ENCODE measurements at places on chromosomes 3 and 15.

GRCh38 chr15:91186904-91187656 lies 87.0 kb downstream of the SV2B start:
- no peak for DNase-seq

DNA sequence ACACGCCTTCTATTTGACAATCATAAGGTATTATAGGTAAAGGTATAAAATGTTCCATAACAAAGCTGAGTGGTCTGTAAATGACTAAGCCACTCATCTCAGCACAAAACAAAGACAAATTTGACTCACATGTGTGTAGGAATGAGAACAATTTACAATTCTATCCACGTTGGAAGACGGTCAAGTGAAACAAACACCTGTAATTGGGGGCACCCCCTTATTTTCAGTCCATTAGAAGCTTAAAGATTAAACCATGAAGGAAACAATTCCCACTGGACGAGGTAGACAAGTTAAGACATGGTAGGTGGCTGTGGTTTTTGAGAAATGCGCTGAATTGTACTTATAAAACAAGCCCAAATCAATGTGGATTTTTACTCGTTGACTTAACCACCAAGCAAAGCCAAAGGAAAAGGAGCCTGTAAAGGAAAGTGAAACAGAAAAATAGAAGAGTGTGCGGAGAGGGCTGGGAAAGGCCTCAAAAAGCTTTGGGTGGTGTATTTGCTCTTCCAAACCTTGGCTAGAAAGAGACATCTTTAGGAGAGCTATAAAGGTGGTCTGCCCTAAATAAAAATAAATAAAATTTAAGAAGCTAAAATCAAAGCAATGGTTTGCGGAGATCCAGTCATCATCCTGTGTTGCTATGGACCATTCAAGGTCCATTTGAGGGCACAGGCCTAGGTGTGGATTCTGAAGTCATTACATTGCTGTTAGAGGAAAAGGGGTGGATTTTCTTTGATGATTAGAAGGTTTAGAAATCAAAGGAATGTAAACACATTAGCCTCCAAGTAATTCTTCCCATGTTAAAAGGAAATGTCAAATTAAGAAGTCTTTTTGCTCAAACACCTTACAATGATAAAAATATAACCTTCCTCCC lies 135.0 kb downstream of the TFG start:
- no peak for DNase-seq

GRCh38 chr3:115287198-115287597 lies 140.1 kb upstream of the ZBTB20 start:
- DNase-seq, result no peak

DNA sequence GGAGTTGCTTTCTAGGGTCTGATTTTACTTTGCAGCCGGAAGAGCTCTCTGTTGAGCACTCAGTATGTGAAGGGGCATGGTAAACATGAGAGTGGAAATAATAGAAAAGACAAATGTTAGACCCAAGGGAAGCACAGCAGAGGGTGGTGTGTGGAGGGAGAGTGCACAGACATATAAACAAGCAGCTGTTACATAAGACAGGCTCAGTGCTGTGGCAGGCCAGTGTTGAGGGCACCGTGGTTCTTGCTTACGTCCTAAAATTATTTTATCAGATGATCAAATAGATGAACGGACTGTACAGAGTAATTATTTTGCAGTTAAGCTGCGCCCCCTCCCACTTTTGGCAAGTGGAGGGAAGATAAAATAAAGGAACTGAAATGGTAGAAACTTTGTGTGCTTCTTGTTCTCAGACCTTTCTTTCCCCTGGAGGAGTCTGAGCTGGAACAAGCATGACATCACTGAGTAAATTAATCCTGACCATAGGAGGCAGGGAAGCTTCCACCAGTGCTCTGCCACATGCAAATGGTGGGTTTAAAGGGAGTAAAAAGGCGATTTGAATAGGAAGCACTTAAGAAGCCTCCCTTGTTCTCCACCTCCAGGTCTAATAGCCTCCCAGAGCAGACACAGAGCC lies 205.6 kb downstream of the IL20RB start:
- peak; percentile 17 for DNase-seq

- no peak for DNase-seq
These were observed 94.3 kb upstream of the C3orf80 start for GRCh38 chr3:160130950-160131349.

DNA sequence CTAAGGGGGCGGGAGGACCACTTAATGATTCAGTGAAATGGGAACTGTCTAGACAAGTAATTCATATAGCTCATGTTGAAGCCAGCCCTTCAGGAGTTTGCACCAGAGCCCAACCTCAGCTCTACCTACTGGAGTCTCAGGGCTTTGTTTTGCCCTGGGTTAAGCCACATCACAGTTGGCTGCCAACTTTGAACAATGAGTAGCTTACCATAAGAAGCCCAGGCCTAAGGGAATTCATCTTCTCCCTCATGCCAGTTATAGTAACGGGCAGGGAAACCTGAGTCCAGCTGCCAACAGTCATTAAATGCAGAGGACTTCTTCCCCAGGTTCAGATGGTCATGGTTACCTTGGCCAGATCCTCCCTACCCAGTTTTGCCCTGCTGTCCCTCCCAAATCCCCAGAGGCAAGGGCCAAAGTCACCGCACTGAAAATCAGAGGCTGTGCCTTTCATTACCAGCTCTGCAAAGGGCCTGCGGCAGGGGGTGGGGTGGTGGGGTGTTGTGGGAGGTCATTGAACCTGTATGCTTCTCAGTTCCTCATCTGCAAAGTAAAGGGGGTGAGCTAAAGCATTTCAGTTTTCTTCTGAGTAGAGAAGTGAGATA lies 302.2 kb upstream of the NR2E3 start:
- DNase-seq, result no peak

GRCh38 chr15:96184297-96184696 lies 146.2 kb upstream of the NR2F2 start:
- DNase-seq, result no peak

DNA sequence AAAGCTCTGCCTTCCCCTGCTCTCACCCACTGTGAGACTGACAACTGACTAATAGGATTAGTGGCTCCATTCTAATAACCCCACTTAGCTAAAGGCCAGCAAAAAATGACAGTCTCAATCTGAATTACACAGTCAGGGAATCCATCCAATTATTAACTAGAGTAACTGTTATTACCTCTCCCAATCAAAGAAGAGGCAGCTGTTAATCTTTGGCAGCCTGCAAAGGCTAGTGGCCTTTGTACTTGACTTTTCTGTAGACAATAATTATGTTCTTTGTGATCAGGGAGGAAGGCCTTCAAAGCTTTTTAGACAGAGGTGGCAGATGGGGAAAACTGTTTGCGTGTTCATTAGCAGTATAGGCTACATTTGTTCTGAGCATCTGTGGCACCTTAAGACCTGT lies 177.7 kb downstream of the ISL2 start:
- no peak for DNase-seq

DNA sequence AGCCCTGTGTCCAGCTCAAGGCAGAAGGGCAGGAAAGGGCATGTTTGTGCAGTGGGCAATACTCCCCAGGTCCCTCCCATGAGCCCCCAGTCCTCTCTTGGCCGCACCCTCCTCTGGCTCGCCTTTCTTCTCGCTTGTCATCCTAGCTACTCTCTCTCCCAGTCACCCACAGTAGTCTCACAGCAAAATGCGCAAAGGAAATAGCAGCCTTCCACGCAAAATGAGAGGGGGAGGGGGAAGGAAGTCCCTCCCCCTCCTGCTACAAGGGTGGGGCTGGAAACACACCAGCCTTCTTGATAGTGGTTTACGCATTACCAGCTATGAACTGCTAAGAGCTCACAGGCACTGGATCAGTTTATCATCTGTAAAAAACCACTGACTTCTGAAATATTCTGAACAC lies 83.8 kb downstream of the GADL1 start:
- DNase-seq, result no peak

- no peak for DNase-seq
These were observed 253.4 kb downstream of the LPP start for GRCh38 chr3:188407158-188407880.

GRCh38 chr15:39730552-39730951 lies 52.1 kb downstream of the FSIP1 start:
- DNase-seq, result no peak

DNA sequence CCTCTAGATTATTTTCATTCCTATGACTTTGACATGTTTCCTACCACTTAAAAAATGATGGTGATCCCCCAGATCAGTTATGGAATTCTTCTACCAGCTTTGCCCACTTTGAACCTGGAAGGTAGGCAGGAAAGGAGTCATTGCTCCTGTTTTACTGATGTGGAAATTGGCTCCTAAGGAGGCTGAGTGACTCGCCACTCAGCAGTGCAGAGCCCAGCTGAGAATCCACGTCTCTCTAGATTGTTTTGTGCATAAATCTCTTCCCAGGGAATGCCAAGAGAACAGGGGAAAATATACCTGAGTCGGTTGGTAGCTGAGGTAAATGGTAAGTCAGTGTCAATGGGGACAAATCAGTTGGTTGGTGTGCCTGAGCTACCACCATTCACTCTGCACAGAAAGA lies 4.7 kb downstream of the LTF start:
- DNase-seq, result no peak

DNA sequence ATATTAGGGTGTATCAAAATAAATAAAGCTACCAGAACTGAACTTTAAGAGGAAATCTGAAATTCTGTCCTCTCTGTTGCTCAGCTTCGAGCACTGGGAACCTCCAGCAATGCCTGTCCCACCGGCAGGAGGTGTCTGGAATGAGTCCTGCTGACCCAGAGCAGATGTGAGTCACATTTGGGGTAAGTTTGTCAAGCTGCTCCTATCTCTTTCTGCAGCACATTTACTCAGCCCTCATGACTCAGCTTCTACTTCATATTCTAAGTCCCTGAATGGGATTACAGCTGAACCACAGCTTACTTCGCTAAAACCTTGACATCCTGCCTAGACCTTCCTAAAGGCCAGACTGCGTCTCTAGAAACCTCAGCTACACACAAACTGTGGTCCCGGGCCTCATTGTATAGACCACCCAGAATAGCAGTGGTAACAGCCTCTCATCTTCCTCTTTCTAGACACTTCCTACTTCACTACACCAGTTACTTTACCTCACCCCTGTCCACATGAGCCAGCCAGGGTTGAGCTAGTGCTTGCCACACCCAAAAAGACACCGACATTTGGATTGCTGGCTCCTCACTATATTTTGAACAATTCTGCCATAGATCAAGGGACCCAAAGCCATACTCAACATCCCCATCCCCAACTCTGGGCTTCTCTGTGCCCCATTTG lies 109.6 kb upstream of the TMCO5A start:
- DNase-seq, result no peak

DNA sequence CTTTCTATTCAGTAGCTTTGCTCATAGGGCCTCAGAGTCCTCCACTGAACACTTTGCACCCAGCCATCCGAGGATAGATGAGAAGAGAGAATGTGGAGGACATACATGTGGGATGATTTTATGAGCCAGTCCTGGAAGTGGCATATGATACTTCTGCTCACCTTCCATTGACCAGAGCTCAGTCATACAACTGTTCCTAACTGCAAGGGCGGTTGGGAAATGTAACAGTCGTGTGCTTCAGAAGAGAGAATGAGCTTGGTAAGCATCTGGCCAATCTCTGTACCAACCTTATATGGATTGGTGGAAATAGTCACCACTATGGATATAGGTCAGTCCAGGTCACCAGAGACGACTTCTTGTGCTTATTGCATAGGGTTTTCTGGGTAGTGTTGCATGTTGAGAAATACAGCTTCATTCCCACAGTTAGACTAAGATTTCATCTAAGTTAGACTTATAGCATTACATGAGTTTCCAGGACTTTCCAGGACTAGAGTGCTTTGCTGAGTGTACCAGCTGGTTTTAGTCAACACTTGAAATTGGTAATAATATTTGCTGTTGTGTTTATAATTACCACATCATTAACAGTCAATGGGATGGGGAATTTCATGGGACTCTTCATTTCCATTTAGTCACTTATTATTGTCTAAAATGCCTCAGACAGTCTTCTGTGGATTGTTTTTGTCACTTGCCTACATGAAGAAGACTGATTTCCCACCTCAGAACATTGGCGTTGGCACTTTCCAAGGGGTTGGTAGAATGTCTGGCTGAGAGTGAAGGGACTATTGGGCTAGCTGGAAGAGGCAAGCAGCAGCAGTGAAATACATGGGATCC lies 214.5 kb upstream of the ROPN1 start:
- no peak for DNase-seq

GRCh38 chr15:55552451-55552850 lies 35.7 kb downstream of the PYGO1 start:
- DNase-seq, result no peak

GRCh38 chr15:100230784-100231183 lies 111.0 kb downstream of the ADAMTS17 start:
- DNase-seq, result no peak

DNA sequence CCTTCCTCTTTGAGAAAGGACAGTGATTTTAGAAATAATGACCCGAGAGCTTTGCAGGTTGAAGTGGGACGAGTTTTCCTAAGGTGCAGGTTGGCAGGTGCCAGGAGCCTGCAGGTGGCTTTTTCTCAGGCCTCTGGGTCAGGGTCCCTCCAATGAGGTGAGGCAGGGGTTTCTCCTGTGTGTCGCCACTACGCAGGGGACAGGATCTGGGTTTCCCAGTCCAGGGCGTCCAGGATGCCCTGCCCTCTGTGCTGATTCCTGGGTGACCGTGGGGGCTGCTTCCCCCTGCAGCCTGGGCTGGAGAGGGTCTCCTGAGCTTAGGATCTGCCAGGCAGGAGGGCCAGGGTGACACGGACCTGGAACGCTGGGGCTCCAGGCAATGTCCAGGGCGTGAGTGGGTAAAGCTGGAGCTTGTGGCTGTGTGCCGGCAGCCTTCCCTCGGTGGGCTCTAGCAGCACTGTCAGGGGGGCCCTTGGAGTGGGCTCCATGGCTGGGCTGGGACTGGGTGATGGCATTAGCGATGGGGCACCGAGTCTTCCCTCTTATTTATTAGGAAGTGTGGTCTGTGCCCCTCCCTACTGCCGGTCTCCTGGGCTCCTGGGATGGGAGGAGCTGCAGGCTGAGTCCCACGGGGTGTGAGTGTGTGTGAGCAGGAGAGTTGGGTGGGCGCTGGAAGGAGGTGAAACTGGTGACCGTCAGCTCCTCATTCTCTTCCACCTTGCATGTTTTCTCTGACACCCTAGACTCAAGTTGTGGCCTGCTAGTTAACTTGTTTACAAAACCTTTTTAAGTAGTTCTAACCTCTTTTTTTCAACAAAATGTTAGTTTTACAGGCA lies 1.8 kb downstream of the APBA2 start:
- DNase-seq, result no peak

- DNase-seq, result no peak
These were observed 201.7 kb upstream of the MLF1 start for GRCh38 chr3:158369279-158369678.

GRCh38 chr3:96083610-96084009 lies 730.8 kb upstream of the EPHA6 start:
- DNase-seq, result no peak

GRCh38 chr15:71272932-71273331 lies 157.7 kb downstream of the THSD4 start:
- DNase-seq, result no peak

GRCh38 chr15:78408355-78408640 lies 29.7 kb upstream of the IREB2 start:
- DNase-seq, result no peak

- no peak for DNase-seq
These were observed 512.6 kb upstream of the CBLB start for GRCh38 chr3:106381286-106381938.

DNA sequence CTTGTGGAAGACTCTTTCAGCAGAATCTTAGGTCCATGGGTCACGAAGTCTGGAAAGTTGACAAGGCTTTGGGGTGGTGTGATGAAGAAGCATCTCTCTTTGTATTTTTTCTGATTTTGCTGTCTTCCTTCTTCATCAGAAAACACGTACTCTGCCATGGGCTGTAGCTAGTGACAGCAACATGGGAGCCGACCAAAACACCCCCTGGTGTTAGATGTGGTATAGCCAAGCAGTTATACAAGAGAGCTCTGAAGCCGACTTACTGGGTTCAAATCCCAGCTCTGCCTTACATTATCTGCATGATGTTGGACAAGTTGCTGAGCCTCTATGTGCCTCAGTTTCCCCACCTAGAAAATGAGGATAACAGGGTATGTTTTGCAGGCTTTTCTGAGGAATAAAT lies 32.9 kb upstream of the LYZL4 start:
- DNase-seq, result no peak
